ENCODE measurements at places on chromosomes 7 and 10.

DNA sequence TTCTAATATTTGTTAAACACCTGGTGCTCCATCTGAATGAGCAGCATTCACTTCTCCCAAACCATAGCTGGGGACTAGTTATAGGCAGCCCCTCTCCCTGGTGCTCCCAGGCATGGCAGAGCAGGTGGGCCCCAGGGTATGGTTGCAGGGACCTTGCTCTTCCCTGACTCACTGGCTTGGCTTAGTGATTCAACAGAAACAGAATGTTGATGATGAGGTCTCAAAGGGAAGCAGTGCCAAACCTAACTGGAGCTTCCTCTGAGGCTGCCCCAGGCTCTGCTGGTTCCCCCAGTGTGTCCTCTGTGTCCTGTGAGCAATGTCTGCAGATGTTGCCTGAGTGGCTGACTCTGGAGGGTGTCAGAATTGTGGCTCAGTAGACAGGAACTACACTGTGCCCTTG lies 3.7 kb downstream of the GPR26 start:
- no peak for DNase-seq

- DNase-seq, result peak; percentile 70
Measured at GRCh38 chr7:136523571-136523970, 344.9 kb upstream of the CHRM2 start.

DNA sequence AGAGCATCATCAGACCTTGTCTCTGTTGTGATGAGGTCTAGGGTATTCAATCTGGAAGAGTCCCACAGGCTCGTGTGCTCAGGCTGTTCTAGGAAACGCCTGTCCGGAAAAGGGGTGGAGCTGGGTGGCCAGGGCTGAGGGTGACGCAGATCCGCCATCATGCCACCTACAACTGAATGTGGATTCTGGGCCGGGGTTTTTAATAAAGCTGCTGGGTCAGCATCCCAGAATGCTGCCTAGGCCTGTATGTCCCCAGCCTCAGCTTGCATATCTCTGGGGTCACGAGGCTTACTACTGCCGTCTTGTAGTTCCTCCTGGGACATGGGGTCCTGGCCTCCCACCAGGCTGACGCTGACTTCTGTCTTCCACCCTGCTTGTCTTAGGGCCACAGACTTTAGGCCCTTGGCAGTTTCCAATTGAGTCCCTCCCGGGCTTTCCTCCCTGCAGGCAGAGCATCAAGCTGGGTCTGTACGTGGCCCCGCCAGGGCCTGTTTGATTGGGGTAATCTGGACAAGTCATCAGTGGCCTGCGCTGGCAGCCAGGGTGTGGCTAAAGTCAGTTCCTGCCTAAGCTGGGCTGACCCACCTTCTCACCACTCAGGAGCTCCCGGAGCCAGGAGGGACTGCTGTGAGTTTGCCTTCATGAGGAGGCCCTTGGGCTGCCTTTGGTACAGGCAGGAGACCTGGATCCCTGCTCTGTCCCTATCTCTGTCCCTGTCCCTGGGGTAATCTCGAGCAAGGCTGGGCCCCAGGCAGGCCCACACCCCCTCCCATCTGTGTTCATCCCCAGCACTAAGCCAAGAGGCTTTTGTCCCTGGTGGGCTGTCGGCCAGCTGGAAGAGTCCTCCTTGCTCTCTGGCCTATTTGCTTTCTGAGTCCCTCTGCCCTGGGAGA lies 79.9 kb downstream of the ZMIZ1 start:
- DNase-seq, result no peak

GRCh38 chr10:70270952-70271351 lies 12.9 kb downstream of the NPFFR1 start:
- DNase-seq, result no peak

GRCh38 chr10:33897291-33897752 lies 562.9 kb upstream of the NRP1 start:
- DNase-seq, result peak; percentile 55

DNA sequence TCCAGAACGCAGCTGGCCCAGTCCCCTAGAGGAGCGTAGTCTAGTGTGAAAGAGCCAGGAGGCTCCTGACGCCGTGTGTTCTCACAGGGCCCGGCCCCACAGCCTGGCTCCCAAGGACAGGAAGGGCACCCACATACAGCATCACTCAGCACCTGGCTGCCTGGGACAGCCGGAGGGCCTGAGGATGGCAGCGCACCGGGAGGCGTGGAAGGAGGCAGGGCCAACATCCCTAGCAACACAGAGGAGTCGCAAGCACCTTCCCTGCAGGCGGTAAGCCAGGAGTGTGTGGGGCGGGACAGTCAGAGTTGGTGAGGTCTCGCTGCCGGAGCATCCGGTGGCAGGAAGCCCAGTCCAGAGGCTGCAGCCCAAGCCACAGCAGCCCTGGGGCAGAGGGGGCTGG lies 125.8 kb downstream of the MAD1L1 start:
- DNase-seq, result peak; percentile 57
